ENCODE measurements at places on chromosomes 2 and 18.

DNA sequence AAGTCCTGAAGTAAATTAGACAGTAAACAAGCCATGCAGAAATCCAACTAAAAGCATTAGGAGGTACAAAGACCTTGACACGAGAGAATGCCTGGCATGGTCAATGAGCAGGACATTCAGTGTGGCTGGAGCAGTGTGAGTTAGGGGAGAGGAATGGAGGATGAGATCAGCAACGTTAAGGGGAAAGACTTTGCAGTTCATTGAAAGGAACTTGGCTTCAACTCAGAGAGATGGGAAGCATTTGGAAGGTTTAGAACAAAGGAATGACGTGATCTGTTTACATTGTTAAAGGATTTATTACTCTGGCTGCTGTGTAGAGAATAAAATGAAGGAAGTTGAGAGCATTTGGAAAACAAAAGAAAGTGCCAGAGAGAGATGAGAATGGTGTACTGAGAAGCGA, 621.3 kb downstream of the XIRP2 start:
- DNase-seq: no peak

DNA sequence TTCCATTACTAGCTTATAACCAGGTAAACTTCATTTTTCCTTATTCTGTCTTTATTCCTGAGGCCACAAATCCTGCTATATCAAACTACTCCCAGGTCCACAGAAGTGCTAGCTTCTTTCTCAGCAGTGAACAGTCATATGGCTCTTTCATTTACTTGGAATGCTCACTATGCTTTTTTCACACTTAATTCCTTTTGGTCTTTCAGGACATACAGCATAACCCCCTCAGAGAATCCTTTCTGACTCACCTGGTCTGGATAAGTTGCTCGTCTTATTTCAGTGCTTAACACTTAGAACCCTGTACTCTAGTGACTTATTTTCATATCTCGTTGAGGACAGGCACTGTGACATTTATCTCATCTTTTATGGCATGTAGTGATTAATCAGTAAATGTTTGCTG, 325.0 kb upstream of the UBE2E3 start:
- no peak for DNase-seq

- no peak for DNase-seq
Measured at GRCh38 chr2:128433911-128434550, 115.4 kb upstream of the HS6ST1 start.

- no peak for DNase-seq
Measured at GRCh38 chr2:205868773-205869333, 186.6 kb downstream of the NRP2 start.

DNA sequence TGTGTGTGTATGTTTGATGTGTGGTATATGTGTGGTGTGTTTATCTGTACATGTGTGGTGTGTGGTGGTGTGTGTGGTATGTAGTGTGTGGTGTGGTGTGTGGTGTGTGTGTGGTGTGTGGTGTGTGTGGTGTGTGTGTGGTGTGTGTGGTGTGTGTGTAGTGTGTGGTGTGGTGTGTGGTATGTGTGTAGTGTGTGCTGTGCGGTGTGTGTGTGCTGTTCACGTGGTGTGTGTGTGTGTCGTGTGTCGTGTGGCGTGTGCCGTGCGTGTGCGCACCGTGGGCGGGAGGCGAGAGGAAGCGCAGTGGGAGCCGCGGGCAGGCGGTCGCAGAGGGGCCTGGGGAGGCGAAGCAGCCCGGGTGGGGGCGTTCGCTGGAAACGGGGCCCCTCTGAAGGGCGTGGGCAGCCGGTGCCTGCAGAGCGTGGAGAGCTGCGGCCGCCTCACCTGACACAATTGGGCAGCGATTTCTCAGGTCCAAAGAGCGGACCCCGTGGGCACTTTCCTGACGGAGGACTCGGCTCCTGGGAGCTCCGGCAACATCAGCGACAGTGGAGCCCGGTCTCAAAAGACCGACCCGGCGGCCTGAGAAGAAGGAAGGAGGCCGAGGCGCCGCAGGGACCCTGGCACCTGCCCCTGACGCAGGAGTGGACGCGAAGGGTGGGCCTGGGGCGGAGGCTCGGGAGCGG, 741.1 kb upstream of the SALL3 start:
- DNase-seq: no peak

GRCh38 chr2:226802573-226802972, 3.0 kb upstream of the IRS1 start:
- DNase-seq: no peak

- no peak for DNase-seq
Measured at GRCh38 chr2:48912110-48912509, 156.6 kb upstream of the LHCGR start.

GRCh38 chr2:26526589-26526988, 48.7 kb upstream of the OTOF start:
- no peak for DNase-seq

GRCh38 chr2:72605836-72606442, 219.9 kb downstream of the EXOC6B start:
- DNase-seq: no peak

DNA sequence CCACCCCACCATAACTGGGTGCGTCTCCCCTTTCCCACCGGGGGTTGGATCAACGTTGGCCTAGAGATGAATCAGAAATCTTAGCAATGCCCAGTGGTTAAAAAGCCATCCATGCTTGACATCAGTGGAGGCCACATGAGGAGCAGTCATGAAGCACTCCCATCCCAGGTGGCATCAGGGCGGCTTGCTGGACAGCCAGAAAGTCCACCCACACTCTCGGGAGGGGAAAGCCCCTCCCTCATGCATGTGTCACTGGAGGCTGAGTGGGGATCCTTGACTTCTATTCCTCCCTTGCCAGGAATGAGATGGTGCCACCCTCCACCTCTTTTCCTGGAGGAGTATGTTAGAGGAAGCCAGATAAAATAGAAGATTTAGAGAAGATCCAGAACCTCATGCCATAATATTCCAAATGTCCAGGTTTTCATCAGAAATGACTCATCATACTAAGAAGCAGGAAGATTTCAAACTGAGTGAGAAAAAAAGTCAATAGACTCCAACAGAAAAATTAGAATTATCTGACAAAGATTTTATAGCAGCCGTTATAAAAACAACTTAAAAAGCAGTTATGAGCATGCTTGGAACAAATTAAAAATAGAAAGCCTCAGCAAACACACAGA, 507.1 kb upstream of the ID2 start:
- DNase-seq: no peak

- DNase-seq: no peak
Measured at GRCh38 chr2:194103941-194104659, 1552.9 kb upstream of the SLC39A10 start.

DNA sequence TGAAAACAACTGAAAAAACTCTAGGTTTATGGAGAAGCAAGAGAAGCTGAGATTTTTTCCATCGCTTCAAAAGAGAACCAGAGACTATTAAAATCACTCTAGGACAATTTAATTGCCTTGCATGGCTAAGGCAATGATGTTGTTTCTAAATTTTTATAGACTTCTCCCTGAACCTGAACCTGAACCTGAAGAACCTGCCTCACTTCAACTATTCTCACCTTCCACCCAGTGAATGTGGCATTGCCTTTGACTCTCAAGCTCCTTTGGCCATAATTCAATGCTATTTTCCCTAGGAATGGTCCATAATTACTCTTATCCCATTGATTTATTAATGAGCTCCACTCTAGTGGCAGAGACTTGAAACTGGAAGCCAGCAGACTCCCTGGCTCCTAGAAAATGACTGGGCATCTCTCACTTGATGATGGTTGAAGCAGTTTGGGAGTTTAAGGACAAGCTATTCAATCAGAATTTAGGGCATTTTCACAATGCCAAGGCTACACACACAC, 303.8 kb upstream of the UBE2E3 start:
- no peak for DNase-seq

DNA sequence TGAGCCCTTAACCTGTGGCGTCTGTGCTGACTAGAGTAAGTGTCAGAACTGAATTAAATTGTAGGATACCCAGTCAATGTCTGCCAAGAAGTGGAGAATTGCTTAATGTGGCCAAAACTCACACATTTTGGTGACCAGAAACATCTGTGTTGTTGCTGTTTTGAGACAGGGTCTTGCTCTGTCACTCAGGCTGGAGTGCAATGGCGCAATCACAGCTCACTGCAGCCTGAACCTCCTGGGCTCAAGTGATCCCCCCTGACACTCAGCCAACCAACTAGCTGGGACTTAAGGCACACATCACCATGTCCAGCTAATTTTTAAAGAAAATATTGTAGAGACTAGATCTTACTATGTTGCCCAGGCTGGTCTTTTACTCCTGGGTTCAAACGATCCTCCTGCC, 34.4 kb upstream of the RTN4 start:
- no peak for DNase-seq

DNA sequence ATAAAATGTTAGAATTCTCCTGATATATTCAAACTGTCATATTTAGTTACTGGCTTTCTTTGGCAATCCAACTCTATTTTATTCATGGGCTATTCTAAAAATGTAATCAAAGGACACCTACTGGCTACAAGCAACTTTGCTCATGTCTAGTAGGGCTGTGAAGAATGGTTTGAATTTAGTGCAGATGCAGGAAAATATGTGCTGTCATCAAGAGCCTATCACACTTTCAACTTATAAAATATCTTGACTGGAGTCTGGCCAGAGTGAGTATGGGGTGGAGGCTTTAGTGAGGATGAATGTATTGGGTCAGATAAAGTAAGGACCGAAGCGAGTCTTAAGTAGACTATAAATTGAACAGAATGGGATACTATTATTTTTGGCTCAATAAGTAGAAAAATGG, 343.4 kb upstream of the SPRED2 start:
- no peak for DNase-seq

DNA sequence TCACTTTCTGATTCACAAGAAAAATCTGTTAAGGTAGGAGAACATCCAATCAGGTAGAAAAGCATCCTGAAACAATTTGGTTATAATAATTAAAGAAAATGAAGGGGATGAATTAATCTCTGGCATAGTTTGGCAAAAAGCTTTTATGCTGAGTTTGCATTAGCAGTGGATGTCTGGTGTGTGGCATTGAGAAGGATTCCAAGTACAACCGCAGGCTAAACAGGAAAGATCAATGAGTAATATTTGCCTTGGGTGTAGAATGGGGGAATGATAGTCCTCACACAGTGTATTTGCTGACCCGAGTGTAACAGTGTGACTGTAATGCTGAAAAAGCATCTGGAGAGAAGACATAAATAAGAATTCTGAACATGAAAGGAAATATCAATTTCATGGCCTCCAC, 68.3 kb upstream of the SESTD1 start:
- no peak for DNase-seq

- no peak for DNase-seq
Measured at GRCh38 chr2:164084066-164084465, 348.3 kb upstream of the FIGN start.

- no peak for DNase-seq
Measured at GRCh38 chr2:118686346-118686745, 161.1 kb downstream of the EN1 start.

GRCh38 chr18:57062178-57062577, 84.7 kb upstream of the BOD1L2 start:
- DNase-seq: no peak

DNA sequence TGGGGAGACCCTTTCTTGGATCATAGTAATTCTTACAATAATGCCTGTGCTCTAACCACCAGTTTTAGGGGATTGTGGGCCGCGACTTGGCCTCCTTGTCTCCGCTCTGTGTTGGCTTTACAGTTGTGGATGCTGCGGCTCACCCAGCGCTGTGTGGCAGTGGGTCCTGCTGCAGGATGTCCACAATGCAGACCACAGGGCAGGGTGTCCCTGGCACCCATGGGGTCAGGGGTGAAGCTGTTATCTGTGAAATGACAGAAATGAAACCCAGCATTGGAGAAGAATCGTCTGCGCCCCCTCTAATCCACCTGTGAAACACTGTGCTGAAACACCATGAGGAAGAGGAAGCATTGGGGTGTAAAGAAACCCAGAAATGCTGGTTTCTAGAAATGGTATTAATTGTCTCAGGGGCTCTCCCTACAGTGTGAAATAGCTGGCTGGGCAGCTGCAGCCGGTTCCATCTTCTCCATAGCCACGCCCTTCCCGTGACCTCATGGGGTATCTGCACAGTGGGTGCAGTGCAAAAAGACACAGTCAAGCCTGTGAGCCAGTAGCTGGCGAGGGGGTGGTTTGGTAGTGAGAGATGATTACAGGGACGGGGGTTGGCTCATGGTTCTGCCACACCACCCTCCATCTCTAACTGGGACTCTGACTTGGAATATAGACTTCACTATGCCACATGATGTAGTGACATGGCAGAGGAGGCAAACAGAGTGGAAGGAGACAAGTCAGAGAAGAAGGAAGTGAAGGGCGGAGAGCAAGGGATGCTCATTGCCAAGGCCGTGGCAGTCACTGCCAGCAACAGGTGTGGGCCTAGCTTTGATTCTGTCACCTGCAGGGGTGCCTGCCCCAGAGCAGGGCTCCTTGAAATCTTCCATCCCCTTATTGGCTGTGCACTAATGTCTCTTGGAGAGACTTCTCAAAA, 16.2 kb downstream of the INPP4A start:
- DNase-seq: no peak

DNA sequence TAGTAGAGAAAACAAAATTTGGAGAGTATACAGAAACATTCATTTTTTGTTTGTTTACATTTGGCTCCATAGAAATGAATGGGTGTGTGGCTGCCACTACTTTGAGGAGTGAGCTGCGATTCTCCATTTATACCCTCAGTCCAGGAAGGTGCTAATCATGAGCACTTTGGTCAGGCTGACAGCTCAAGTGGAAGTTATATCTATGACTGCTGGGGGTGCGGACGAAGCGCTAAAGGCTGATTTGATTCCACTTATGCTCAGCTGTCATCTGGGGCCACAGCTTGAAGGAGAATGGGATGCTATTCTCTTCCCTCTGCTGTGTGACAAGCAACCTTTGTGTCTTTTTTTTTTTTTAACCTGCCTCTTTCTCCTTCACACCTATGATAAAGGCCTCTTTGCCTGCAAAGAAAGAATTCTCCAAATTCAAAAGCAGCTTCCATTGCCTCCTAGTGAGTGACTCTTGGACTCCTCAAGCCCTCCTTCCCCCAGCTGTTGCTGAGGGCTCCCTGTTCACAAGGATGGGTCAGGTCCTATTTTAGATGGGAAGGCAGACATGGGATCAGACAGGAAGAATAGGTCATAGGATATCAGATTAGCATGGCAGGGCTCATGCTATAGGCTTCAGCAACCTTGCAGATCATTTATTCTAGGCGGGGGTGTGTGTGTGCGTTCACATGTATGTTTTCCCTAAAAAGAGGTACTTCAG, 201.6 kb downstream of the SETBP1 start:
- DNase-seq: no peak

GRCh38 chr2:238692562-238692961, 155.3 kb upstream of the TWIST2 start:
- DNase-seq: no peak

GRCh38 chr2:234116010-234116409, 65.5 kb downstream of the SPP2 start:
- no peak for DNase-seq
